ENCODE measurements at places on chromosomes 2 and 18. TPM values are rescaled to one million over a fixed set of nuclear protein-coding genes. Genes with fewer than 3 reads are reported as not detected.

The CFC1 gene
- total RNA-seq: not detected

GRCh38 chr2:101706121-101706818, 8.8 kb downstream of the MAP4K4 start:
- H3K27me3 ChIP-seq: no peaks in the 10 kb centered on the region
- no peak overlapping the region for H3K4me3 ChIP-seq
- H3K36me3 ChIP-seq: peaks cover 16% of the 10 kb centered on the region
- H3K4me1 ChIP-seq: peaks cover 34% of the 10 kb centered on the region

DNA sequence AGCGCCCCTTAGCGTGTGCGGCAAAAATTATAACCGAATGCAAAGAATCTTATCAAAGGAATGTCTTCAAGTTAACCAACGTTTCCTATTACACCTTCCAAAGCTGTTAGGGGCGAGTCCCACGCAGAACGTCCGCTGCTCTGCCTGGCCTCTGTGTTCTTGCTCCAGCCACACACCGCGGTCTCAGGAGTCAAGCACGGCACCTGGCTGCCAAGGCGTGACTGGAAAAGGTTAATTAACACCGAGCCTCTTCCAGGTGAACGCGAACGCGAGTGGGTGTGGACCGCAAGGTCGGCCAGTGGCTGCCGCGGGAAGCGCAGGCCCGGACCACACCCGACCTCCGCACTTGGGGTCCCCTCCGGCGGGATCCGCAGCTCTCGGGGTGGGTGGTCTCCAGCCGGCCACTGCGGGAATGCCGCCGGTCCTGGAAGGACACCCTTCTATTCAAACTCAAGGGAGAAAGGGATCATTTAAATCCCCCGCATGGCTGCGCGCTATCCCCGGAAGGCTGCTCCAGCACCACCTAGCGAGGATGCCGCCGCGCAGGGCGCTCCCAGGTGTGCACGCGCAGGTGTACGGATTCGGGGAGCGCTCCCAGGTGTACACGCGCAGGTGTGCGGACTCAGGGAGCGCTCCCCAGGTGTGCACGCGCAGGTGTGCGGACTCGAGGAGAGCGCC, 830 bp downstream of the CYB5A start:
- DNase-seq: no peak
- H3K4me3 ChIP-seq: peak overlapping the region; percentile 98
- no peaks in the 10 kb centered on the region for H3K27me3 ChIP-seq
- peaks cover 2% of the 10 kb centered on the region for H3K4me1 ChIP-seq

DNA sequence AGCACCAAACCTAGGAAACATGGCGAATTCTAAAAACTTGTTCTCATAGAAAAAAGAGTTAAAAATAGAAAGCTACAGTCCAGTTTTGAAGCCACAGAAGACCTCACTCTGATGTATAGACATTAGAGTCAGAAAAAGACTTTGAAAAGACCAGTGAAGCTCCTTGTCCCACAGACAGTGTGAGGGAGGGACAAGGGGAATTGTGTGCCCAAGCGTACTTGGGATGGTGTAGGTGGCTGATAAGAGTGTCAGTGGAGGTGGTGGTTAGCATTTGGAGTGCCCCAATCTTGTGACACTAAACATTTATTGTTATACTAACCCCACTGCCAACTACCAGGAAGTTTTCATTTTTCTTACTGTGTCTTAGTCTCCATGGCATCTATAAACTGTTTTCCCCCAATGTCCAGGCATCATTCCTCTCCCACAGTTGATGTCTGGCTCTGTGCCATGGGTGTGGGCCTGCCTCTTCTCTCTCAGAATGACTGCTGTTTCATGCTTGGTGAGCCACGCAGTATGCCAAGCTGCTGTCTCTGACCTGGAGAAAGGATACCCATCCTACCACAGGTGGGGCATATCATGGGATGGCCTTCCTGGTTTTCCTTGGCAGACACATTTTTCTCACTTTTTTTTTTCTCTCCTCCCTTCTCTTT, 161.4 kb downstream of the RPIA start:
- no peak for DNase-seq
- H3K4me3 ChIP-seq: no peak overlapping the region
- no peaks in the 10 kb centered on the region for H3K27me3 ChIP-seq
- H3K27ac ChIP-seq: no peak overlapping the region
- H3K36me3 ChIP-seq: no peaks in the 10 kb centered on the region
- peaks cover 2% of the 10 kb centered on the region for H3K4me1 ChIP-seq

GRCh38 chr18:48663931-48664847, 125.4 kb downstream of the CTIF start:
- H3K27me3 ChIP-seq: no peaks in the 10 kb centered on the region
- peak; percentile 22 for DNase-seq
- H3K4me3 ChIP-seq: no peak overlapping the region
- peaks cover 19% of the 10 kb centered on the region for H3K4me1 ChIP-seq
- no peak overlapping the region for H3K27ac ChIP-seq

DNA sequence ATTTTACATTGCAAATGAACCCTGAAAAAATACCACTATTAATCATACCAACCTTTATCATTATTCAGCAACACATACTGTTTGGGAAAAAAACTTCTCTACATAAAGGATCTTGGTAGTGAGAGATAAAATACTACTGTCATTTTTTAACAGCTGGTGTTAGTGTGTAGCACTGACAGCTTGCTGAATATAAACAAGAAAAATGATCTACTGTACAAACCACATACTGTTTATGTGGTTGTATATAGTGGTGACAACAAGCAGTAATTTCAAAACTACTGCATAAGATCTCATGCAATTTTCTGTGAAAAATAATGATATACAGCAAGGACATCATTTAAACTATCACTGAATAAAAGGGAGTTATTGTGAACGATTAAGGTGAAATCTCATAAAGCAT, 601.2 kb downstream of the LRP1B start:
- H3K27me3 ChIP-seq: no peaks in the 10 kb centered on the region
- no peaks in the 10 kb centered on the region for H3K36me3 ChIP-seq
- no peak for DNase-seq

DNA sequence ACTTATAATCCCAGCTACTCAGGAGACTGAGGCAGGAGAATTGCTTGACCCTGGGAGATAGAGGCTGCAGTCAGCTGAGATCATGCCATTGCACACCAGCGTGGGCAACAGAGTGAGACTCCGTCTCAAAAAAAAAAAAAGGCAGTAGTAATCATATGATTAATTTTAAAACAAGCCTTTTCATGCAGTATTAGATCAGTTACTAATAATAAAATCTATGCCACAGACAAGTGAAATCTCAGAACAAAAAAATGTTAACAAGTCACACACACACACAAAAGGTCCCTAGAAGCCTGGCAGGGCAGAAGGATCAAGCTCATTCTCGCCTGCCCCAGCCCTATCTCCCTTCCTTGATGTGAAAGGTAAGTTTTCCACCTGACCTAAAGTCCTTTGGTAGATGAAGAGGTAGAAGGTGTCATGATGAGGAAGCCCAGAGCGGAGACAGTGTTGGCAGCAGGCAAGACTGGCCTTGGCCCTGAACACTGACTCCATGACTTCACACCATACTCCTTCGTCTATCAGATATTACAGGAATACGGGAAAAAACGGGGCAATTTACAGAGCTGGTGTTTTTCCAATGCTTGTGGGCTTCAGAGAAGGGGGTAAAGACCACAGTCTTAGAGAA, 10.6 kb downstream of the KDSR start:
- H3K27ac ChIP-seq: no peak overlapping the region
- H3K4me3 ChIP-seq: no peak overlapping the region
- no peak for DNase-seq
- H3K4me1 ChIP-seq: no peaks in the 10 kb centered on the region
